ENCODE measurements at places on chromosomes 2 and 18.

- peak; percentile 46 for DNase-seq
Observed at GRCh38 chr2:9984217-9984739, 32.8 kb downstream of the GRHL1 start.

DNA sequence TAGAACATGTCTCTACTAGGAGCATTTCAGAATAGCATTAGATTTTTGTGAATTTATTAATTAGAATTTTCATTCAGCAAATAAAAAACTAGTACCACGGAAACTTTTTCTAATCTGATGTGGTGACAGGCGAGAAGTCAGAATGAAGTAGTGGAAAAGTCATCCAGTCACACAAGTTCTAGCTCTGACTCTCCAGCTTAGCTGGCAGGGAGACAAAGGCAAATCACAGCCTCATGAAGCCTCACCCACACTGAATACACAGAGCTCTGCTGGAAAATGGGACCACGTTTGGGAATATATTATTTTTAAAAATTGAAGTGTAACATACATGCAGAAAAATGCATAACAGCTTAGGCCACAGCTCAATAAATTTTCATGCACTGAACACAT lies 86.1 kb downstream of the L3MBTL4 start:
- DNase-seq = no peak

- DNase-seq = no peak
Observed at GRCh38 chr2:23270810-23271209, 114.2 kb upstream of the KLHL29 start.

GRCh38 chr2:231298091-231298490 lies 97.4 kb upstream of the B3GNT7 start:
- no peak for DNase-seq

DNA sequence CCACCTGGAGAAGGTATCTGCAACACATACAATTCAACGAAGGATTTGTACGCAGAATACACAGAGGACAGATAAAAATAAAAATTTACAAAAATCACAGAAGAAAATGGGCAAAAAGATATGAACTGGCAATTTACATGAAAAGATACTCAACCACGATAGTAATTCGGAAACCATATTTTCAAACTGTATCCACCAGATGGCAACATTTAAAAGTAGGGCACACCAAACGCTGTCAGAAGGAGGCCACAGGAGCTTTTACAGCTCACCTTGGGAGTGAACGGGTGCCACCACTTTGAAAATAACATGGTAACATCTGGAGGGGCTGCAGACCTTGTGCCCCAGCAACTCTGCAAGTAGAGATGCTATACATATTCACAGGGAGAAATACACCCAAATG lies 9.8 kb downstream of the KIF1A start:
- DNase-seq = no peak

GRCh38 chr2:173734797-173735196 lies 230.4 kb downstream of the SP3 start:
- DNase-seq = no peak

- DNase-seq = no peak
Observed at GRCh38 chr2:19141234-19142004, 217.0 kb downstream of the OSR1 start.

DNA sequence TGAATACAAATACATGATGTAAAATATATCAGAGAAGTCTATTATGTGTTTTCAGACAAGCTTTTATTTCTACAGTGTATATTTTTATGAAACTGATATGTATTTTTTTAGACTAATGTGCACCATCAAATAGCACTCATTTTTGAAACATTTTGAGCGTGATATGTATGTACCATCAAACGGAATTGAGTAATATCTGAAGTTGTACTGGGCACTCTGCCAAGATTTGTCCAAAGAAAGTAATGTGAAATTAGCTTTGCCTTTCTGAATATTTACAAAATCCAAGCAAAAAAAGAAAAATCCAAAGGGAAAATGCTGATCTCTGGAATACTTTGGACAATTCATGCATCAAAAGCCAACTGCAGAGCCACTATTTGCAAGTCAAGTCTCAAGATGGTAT lies 972.0 kb downstream of the DPP10 start:
- no peak for DNase-seq

DNA sequence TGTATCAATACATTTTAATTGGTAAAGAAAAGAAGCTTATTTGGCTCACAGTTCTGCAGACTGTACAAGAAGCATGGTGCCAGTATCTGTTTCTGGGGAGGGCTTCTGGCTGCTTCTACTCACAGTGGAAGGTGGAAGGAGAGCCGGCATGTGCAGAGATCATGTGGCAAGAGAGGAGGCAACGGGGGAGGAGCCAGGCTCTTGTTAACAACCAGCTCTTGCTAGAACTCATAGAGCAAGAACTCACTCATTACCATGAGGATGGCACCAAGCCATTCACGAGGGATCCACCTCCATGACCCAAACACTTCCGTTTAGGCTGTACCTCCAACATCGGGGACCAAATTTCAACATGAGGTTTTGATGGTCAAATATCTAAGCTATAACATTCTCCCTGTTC lies 7.5 kb downstream of the PARD6G start:
- no peak for DNase-seq

DNA sequence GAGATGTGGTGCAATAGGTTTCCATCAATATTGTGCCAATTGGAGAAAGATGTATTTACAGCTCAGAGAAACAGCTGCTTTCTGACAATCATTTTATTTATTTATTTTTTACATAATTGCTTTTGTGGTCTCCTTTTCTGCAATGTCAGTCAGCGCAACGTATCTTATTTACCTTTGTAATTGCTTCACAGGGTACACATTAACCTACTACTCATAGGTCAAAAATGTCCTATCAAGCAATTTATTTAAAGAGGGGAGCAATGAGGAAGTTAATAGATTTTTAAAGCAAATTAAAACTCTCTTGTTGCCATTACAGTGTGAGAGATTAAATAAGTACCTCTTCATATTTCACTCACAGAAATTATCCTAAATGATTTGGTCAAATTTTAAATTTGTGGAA lies 291.0 kb downstream of the CALCRL start:
- DNase-seq = no peak

GRCh38 chr18:1045658-1046057 lies 141.0 kb downstream of the ADCYAP1 start:
- DNase-seq = no peak

DNA sequence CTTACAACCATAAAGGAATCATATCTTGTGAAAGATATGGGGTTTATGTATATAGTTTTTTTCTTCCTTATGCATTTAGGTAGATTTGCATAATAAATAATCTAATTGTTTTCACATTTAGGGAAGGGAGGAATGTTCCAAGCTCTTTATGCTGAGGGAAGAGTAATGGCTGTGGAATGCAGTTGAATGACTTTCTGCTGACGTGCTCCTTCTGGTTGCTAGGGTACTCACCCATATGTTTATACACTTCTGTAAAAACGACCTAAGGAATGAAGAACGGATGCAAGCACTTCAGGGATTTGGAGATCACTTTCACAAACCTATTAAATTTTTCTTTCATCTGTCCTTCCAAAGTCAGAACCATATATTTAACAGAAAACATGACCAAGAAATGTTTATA lies 29.2 kb upstream of the PPP4R1 start:
- peak; percentile 98 for DNase-seq

DNA sequence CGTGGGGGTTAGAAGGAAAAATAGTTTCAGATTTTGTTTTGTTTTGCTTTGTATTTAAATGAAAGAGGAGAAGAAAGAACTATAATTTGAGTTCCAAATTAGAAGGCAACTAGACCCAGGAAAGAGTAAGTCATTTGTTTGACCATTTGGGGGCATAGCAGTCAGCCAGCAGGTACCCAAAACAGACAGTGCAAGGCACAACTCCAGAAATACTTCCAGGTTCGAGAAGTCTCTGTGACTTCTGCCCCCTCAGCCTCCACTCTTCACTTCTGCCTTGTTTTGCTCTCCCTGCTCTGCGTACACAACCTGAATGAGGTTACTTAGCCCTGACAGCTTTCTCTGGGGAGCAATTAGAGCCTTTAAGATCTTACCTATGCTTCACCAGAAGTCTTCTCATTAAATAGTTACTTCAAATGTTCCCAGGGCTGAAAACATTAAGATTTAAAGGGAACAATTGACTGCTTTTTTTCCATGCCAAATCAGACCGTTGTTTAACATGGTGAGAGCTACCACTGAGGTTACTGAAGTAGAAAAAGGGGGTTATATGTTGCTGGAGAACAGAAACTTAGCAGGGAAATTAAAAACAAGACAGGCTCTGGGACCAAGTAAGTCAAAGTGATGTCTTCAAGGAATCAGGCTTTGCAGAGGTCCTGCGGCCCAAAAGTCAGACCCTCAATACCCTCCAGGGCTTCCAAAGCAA lies 216.9 kb downstream of the BCL11A start:
- DNase-seq = no peak

GRCh38 chr2:38116762-38117161 lies 40.8 kb upstream of the CYP1B1 start:
- DNase-seq = peak; percentile 81

DNA sequence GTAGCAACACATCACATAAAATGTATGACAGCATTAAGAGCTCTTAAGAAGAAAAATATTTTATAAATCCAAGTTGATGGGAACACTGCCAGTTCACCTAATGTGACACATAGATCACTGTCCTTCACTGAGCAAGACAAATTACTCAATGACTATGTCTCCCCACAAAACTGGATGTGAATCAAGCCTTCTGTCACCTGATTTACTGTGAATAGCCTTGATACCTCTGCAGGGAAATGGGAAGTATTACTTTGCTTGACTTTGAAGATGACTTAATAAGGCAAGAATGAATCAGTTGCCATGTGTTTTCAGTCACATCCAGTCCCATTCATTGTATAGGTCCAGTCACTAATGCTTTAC lies 94.6 kb downstream of the NYAP2 start:
- peak; percentile 6 for DNase-seq

DNA sequence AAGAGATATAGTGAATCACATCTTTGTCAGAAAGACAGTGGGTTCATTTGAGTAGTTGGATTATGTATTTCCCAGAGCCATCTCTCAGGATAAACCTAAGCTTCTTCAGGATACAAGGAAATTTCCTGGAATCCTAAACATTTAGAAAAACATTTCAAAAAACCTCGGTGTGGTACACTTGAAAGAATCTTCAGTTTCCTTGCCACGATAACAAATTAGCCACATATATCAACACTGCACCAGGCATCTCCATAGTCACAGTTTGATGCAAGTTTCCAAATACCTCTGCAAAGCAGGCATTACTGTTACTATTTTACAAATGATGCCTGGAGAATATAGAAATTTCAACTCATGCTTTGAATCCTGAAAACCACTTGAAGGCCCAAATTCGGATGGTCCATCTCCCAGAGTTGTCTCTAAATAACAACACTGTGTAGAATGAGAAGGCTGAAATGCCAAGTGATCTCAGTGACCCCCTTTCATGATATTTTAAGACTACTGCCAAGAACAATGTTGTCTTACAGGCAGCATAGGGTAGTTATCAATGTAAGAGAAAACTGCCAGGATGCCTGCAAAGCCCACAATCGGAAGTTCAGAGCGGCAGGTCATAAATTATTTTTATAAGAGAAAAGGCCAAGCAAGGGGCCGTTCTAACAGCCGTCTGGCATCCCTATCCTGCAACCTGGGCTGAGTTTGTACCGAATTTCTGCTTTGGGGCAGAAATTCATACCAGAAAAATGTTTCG lies 307.9 kb downstream of the TXNL1 start:
- DNase-seq = peak; percentile 56

DNA sequence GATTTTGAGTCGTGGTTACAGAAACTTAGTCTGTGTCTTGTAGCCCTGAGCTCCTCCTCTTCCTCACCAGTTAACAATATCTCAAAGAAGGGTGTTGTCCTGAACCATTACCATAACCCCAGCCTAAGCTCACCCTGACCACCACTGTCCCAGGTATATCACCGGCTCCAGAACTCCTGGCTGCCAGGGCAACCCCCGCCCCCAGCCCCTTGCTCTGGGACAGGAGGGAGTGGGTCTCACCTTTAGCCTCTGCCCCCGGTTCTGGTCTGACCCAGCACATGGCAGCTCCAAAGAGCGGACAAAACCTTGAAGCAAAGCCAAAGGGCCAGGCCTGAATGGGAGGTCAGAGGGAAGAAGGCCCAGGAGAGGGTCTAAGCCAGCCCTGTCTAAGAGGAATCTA lies 5.6 kb upstream of the PSMD1 start:
- DNase-seq = no peak

- peak; percentile 98 for DNase-seq
Observed at GRCh38 chr2:207504513-207505170, 25.1 kb upstream of the CREB1 start.

- DNase-seq = peak; percentile 17
Observed at GRCh38 chr18:50277942-50278341, 3.4 kb downstream of the MBD1 start.

DNA sequence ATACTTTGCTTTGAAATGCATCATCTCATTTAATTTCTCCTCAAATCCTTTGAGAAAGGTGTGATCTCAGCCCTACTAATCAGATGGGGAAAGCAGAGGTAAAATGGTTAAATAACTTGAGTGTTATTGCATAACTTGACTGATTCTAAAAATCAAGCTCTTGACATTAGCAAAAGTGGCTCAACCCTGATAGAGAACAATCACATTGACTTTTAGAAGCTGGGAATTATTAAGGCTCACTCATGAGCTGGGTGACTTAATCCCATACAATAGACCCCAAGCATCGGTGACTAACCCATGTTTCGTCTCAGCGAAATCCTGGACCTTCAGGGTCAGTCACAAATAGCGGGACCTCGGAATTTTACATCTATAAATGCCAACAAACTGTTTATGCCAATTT lies 378.9 kb downstream of the NBAS start:
- DNase-seq = no peak

- DNase-seq = no peak
Observed at GRCh38 chr18:58456625-58457024, 172.3 kb downstream of the ALPK2 start.

DNA sequence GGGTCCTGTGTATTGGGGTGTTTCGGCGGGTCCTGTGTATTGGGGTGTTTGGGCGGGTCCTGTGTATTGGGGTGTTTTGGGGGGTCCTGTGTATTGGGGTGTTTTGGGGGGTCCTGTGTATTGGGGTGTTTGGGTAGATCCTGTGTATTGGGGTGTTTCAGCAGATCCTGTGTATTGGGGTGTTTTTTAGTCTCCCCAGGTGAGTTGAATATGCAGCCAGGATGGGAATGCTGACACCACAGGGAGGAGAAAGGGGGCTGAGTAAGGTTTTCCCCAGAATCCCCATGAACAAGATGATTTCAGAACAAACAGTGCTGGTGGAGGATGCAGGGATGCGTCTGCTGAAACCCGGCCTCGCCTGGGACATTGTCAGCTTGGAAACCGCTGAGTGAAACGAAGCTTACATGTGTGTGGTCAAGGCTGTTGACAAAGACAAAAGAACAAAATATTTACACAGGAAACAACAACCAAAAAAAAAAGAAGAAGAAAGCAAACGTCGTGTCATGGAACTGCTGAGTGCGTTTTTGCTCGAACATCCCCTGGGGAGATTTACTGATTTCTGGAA lies 88.5 kb upstream of the ODC1 start:
- DNase-seq = no peak

All from fibroblast of upper back skin (primary cell).